ENCODE measurements at places on chromosomes 6 and 20.

DNA sequence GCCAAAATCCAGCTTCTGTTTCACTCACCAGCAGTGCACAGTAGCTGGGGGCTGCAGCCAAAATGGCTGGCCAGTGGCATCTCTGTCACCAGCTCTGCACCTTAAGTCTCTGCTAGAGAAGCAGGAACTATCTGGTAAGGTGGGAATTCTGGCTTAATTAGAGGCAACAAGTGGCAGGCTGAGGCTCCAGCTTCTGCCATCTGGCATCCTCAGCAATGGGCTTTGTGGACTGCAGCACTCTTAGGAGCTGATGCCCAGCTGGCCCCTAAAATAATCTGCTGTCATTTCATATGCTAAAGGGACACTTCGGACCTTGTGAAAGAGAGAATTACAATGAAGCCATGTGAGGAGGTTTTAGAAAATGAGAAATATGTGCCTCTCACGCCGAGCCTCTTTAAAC, 4.6 kb upstream of the CLDN20 start:
- no peak for DNase-seq

- peak; percentile 92 for DNase-seq
Measured at GRCh38 chr20:50252701-50253100, 62.1 kb downstream of the CEBPB start.

DNA sequence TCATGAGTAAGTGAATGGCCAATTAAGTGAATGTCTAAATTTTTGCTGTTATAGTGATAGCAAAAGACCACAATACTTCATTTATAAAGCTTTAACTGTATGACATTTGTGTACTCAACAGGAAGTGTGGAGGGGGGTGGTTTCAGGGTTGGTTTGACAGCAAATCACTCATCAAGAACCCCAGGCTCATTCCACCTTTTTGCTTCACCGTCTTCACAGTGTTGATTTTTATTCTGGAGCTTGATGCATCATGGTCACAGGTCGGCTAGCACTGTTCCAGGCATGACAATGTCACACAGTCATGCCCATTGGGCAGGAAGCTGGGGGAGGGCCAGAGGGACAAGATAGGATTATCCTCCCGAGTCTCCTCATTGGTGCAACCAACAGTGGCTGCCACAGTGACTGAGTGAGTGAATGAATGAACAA, 75.0 kb downstream of the MDGA1 start:
- DNase-seq: peak; percentile 66

GRCh38 chr6:105733556-105734162, 330.8 kb upstream of the PREP start:
- DNase-seq: peak; percentile 63

GRCh38 chr6:169724494-169725124, at the start of gene PHF10:
TSS of gene PHF10 (minus strand) at chr6:169724500. CDS start at chr6:169723931, 569 bp downstream.
- DNase-seq: peak; percentile 16

DNA sequence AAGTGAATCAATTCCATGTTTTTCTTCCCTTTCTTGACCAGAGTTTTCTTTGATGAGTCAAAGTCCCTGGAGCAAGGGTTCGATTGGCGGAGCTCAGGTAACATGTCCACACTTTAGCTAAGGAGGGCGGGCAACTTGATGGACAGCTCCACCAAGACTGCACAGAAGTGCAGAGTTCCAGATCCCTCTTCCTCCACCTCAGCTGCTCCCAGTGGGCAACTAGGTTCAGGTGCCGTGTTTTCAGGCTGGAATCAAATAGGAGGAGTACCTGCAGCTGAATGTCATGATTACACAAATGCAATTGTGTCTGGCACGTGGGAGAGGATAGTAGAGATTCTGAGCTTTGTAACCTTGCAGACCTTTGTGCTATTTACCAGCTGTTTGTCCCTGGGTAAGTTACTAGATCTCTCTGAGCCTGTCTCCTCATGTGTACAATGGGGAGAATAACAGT, 1.9 kb upstream of the ELMO2 start:
- no peak for DNase-seq

DNA sequence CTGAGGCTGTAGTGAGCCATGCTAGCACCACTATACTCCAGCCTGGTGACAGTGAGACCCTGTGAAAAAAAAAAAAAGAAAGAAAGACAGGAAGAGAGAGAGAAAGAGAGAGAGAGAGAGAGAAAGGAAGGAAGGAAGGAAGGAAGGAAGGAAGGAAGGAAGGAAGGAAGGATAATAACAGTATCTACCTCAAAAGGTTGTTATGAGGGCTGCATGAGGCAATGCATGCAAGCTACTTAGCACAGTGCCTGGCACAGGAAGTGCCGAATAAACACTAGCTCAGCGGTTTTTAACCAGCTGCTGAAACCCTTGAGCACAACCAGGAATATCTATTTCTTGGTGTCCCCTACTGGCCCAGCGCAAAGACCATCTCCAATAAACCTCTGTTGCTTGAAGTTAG, 62.3 kb upstream of the TBC1D7 start:
- no peak for DNase-seq

DNA sequence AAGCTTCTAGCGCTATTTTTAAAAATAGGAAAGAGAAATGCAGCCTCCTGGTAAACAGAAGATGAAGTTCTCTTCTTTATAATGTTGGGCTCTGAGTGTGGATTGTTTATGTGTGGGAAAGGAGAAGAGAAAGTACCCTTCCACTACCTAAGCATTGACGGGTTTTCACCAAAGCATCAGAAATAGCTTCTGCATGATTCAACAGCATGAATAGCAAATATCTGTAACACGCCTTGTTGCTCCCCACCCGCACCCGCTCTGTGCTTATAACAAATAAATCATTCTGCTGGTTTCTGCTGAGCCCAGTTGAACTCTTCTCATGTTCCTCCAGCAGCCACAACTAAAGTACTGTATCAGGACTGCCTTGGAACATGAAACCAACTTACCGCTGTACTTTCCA, 20.7 kb downstream of the TXLNB start:
- DNase-seq: peak; percentile 53

GRCh38 chr6:155078331-155078745, 83.2 kb downstream of the TIAM2 start:
- DNase-seq: no peak

DNA sequence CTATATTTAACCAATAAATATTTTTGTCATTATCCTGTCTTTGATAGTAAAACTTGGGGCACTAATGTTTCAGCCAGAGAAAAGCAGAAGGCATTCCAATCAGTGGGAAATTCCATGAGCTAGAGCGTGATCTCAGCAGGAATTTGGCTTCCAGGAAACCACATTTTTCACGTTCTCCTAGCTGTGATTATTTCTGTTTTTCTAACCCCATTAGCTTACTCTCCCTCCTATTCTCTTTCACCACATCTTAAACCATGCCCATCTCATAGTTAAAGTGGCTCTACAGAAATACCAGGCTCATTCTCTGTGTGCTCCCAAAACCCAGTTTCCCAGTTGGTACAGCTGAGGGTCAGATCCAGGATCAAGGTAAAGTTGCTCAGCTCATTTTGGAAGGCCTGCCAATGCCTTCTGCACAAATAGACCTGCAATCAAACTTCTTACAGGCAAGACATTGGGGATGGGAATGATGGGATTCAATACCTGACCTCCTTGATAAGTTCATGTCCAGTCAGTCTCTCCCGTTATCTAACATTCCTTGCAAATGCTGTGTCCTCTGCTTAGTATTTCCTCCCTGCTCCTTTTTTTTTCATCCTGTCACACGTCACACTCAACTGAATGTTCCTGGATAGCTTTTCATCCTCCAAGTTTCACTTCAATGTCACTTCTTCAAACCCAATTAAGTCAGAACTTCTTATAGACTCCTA, 33.1 kb upstream of the TMEM30A start:
- no peak for DNase-seq

- DNase-seq: no peak
Measured at GRCh38 chr6:147157930-147158329, 46.3 kb upstream of the STXBP5 start.

GRCh38 chr6:26056583-26057350, 30.5 kb upstream of the HFE start:
- DNase-seq: no peak

DNA sequence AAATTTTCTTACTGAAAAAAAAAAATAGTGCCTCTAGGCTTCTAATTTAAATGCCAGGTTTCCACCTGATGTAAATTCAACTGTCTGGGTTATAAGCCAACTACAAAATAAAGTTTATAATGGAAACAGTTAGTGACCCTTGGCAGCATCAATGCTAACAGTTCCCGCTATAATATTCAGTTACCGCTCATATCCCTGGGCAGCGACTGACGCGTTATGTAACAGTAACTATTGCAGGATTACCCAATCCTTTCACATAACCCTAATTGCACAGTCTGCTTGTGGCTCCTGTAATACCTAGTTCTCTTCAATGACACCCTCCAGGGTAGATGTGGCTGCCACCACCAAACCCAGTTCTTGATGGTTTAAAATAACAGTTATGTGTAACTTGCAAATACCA, 208.6 kb downstream of the MOXD1 start:
- DNase-seq: no peak

- DNase-seq: peak; percentile 21
Measured at GRCh38 chr20:23350904-23351838, 580 bp downstream of the NXT1 start.

DNA sequence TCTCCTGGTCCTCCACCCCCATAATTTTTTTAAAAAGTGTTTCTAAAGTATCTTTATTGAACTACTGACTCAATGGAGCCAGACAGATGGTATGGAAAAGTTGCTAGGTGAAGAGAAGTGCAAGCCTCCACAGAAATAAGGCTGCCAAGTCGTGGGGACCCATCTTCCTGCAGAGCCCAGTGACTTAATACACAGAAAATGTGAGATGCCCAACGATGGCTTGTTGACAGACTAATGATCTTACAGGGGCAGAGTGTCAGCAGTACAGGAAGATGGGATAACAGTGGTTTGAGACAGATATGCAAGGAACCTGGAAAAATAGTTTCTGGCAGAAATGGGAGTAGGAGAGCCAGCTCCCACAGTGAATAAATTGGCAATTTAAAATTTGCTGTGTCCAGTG, 43.3 kb downstream of the FYN start:
- no peak for DNase-seq

GRCh38 chr6:31352310-31352682, 4.7 kb downstream of the HLA-B start:
- DNase-seq: no peak

GRCh38 chr20:22576273-22576672, 8.1 kb downstream of the FOXA2 start:
- no peak for DNase-seq

- no peak for DNase-seq
Measured at GRCh38 chr6:25217302-25217701, 61.9 kb upstream of the CARMIL1 start.

DNA sequence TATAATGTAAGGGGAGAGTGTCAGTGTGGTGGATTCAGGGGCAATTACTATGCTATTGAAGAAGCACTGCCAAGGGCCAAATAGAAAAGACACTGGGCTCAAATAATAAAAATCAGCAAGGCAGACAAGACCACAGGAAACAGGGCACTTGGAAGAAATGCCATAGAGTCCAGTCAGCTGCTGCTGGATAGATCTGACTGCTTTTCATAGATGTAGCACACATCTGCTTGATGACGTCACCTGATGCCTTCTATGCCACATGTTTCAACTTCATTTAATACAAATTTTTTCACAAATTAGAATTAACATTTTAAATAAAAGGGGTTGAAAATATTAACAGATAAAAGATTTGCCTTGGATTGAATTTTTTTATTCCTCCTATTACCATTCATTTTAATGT, 23.9 kb upstream of the AHI1 start:
- DNase-seq: no peak

DNA sequence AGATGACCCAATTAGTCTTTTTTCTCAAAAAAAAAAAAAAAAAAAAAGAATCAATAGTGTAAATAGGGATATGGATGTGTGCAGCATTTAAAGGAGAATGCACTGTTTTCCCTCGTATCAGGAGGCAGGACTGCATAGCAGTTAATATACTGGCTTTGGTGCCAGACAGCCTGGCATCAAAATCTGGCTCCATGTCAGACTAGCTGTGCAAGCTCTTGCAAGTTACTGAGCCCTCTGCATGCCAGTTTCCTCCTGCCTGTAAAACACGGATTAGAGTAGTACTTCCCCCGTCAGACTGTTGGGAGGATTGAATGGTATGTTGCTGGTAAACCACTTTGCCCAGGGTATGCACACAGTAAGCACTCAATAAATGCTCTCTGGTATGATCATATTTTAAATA, 594.2 kb upstream of the CHD6 start:
- no peak for DNase-seq

DNA sequence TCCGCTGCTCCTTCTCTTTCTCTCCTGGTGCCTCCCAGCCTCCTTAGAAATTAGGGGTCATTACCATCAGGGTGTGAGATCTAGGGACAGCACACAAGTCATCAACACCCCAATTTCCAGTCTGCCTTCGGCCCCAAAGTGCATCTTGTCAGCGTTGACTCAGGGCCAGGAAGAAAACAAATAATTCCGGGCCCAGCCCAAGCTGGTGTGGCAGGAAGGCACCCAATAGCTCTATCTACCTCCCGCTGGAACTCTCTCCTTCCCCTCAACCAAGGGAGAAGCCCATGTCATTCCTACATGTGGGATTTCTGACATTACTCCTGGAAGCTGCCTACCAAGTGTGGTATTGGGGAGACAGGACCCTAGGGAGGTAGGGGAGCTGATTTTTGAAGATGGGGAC, 11.5 kb upstream of the C6orf132 start:
- no peak for DNase-seq

DNA sequence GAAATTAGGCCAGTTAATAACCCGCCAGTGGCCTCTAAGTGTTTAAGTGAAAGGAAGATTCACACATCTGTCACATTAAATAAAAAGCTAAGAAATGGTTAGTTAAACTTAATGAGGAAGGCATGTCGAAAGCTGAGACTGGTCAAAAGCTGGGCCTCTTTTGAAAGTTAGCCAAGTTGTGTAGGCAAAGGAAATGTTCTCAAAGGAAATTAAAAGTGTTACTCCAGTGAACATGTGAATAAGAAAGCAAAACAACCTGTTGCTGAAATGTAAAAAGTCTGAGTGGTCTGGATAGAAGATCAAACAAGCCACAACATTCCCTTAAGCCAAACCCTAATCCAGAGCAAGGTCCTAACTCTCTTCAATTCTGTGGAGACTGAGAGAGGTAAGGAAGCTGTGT, 10.9 kb upstream of the MTRF1L start:
- DNase-seq: no peak

DNA sequence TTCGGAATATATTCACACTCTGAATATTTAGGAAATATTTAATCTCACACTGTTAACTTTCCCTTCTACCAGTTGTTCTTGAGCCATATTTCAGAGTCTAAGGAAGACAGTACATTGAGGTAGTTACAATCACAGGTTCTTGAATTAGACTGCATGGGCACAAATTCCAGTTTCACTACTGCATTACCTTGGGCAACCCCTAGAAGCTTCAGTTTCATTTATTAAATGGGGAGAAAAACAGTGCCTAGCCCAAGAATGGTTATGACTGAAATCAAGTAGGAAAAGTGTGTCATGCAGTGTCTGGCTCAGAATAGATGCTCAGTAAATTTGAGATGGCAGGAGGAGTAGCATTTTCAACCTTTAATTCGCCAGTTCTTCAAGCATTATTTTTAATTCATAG, 124.5 kb upstream of the SAMD5 start:
- peak; percentile 33 for DNase-seq
